B cell (primary cell): ENCODE measurements at places on chromosomes 11 and 22.

- no peak for DNase-seq
These were observed 601.3 kb downstream of the BUD13 start for GRCh38 chr11:116171271-116172140.

DNA sequence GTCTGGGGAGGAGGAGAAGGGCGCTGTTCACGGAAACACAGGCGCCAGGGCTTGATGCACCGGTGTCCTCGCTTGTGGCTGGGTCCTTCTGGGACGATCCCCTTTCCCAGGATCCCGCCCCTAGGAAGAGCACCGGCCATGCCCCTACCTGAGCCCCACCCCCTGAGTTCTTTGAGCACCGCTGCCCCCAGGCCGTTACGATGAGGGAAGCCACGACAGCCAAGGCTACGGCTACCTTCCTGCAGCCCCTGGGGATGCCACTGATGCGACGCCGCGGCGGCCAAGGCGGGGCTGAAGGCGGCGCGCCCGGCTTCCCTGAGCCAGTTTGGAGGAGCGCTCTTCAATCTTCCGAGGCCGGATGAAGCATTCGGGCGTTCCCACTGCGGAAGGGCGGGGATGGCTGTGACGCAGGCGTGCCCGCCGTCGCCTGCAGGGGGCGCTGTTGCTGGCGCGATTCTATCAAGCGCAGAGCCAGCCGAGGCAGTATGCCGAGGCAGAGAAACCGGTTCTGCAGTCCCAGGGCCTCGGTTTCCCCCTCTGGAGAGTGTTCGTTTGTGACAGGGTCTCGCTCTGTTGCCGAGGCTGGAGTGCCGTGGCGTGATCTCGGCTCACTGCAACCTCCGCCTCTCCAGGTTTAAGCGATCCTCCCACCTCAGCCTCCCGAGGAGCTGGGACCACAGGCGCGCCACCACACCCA is 9.7 kb upstream of the NEFH start:
- DNase-seq = peak; percentile 76

DNA sequence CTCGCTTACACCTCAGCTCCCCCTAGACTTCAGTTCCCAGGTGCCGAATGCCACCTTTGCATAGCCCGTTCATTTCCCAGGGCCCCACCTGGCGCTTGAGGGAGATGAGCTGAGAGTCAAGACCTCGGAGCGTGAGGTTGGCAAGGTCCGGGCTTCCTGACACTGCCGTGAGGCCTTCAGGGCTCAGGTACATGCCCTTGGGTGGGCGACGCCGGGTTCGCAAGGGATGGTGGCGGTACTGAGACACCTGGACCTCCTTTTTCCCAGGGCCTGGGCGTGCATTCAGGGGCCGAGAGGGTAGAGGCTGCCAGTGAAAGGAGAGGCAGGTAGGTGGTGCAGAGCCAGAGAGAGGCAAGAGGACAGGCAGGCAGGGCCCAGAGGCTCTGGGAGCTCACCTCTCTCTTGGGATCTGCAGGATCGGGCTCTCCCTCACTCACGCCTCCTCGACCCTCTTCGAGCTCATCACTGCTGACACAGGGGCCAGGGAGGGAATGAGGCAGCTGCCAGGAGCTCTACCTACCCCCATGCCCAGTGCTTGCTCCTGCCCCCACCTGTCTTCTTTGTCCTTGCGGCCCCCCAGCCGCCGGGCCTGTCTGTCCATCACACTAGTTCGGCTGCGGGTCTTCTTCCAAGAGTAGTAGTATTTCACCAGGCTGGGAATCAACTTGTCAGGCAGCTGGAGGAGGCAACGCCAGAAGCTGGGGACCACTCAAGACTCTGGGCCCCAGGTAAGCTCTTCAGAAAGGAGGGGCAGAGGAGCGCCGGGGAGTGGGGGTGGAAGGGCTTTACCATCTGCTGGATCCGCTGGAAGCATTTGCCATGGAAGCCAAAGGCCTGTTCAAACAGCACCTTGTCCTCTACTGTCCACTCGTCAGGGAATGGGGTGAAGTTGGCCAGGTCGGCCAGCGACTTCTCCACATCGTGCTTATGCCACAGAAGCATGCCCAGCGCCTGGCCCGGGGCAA is 2.8 kb downstream of the RCOR2 start:
- DNase-seq = no peak

DNA sequence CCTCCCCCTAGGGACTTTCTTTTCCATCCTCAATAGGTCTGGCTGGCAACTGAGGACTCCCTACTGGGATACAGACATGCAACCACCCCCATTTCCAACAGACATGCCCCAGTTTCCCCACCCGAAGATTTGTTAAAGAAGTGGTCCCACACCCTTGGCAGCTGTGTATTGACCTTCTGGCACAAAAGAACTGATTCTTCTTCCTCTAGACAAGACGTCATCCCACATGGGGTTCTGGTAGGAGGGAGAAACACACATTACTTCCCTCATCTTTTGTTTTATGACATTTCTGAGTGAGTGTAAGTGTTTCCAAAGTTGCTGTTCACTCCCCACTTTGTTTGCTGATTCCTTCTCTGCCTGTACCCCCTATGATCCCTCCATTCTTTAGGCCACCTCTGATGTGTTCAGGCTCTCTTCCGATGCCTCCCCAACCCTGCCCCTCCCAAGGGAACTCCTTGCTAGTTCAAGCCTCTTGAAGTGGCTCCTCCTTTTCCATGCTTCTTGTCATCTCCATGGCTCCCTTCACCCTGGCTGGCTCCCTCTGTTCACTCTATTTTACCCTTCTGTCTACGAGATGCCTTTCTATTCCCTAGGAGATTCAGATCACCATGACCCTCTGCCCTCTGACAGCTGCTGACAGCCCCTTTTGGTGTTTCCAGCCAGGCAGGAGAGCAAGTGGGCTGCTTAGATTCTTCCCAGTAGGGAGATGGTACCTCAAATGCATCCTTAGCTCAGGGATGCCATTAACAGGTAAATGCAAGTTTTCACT is 4.3 kb downstream of the KIRREL3 start:
- no peak for DNase-seq

DNA sequence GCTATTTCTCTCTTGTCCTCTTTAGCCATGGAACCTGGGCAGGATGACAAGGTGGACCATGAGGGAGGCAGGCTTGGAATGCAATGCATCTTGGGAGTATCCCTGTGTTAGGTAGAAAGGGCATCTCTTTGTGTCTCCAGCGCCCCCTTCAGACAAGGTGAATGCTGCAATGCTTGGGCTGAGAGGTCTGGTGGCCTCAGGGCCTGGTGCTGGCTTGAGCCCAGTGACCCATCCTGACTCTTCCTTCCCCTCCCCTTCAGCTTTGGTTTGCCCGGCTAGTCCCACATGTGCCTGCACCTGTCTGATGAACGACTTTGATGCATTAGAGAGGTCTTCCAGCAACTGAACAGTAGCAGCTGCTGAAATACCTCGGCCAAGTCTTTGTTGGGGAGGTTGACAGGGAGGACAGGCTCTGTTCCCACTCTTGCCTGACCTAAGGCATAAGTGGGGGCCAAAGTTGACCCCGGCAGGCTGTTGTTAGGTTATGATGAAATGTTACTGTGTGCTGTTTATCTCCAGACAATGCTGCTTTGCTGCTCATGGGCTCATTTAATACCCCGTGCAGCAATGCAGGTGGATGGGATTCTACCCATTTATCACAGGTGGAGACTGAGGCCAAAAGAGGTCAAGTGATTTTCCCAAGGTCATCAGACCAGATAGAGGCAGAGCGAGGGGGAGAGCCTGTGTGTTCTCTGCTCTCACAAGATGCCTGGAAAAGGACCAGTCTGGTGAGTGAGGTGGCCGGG is 22.5 kb downstream of the MYO18B start:
- no peak for DNase-seq

DNA sequence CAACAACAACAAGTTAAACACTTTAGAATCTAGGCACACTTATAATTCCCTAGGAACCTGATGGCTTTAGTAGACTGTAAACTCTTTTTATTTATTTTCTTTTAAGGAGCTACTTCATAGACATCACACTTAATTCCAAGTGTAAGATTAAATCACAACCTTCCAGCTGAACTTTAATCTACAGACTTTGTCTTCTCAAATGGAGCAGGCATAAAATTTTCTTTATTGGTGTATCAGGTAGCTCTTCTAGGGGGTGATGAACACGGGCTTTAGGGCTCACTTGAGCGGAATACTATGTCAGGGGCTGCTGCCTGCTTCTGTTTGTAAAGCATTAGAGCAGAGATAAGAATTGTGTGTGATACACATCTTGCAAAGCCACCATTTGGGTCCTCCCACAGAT is 525.8 kb upstream of the FAT3 start:
- DNase-seq = no peak

- peak; percentile 49 for DNase-seq
These were observed 5.8 kb downstream of the PIWIL3 start for GRCh38 chr22:24768537-24769374.

DNA sequence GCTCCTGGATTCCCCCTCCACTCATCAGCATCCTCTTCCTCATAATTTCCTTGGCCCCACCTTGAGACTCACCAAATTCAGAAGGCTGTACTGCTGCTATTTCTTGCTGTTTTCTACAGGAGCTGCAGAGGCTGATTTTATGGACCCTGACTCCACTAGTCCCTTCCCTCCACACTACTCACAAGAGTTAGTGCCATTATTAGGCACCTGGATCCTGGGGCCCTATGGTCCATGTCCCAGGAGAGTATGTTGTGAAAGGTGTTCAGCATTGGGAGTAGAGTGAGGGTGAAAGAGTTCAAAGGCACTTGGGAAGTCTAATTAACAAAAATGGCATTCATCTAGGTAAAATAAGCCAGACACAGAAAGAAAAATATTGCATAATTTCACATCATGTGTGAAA is at the start of gene OR56A4:
Gene OR56A4 (minus strand): TSS at position 101 of the 400 bp plus-strand sequence. CDS start 3,954 bp downstream, outside the sequence.
- DNase-seq = no peak

DNA sequence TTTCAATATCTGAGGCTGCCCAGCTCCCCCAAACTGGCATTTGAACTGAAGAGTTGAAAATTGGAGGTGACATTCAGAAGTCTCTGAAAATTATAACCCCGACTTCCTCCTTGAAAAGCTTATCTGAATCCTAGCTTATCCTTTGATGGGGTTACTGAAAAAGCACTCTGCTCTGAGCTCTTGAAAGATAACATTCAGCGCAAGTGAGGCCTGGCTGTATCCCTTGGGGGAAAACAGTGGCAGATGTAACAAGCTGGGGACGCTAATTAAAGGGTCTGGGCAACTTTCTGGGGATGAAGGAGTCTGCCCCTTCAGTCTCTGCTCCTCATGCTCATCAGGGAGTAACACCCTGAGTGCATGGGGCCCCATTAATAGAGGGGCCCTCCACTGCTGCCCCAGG is 402.0 kb upstream of the CADM1 start:
- DNase-seq = no peak
